Esophagus squamous epithelium (tissue), 5 donors: ENCODE measurements at places on chromosomes 13 and 19.

DNA sequence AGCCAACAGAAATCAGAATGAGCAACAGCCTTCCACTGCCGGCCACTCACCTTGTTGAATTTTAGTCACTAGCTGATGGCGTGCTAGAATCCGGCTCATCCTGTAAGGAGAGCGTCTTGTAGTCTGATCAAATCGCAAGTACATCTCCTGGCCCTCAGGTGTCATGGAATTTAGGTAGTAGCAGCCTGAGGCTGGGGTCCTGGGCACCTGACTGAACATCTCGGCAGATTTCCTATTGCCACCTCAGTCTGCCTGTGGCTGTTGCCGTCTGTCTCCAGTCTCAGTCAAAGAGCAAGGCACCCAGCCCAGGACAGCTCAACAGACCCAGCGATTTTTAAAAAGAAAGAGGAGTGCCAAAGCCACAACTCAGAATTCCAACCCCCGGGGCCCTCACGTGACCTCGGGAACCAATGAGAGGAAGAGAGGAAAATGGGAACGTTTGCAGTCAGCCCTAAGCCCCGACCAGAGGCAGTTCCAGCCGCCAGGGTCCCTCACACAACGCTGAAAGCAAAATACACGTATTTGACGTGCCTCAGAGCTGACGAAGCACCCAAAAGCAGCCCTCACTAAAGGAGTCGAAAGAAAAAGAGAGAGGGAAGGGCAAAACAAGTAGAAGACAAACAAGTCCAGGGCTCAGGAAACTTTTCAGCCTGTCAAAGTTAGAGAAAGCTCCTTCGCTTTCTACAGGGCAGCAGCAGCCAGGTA, at the start of gene STARD13:
Gene STARD13, minus strand, starts transcription at position 336 of the 705 bp plus-strand sequence. Its CDS starts 117 bp downstream, at position 219.
- peak; percentile 20 for DNase-seq

GRCh38 chr13:39144941-39145533, 106.8 kb downstream of the NHLRC3 start:
- DNase-seq: no peak

- no peak for DNase-seq
Measured at GRCh38 chr19:30054210-30054609, 112.2 kb downstream of the URI1 start.

GRCh38 chr19:51263808-51264207, 12.9 kb downstream of the SIGLECL1 start:
- DNase-seq: no peak

DNA sequence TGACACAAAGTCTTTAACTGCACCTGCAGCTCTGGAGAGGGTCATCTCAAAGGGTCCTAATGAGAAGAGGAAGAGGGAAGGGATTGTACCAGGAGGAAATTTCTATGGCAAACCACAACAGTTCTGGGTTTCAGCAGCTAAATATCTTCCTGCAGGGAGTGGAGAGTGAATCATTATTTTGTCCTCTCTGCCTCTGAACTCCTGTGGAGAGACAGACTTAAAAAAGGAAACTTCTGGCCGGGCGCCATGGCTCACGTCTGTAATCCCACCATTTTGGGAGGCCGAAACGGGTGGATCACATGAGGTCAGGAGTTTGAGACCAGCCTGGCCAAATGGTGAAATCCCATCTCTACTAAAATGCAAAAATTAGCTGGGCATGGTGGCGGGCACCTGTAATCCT, 16.9 kb upstream of the C1QTNF9 start:
- no peak for DNase-seq

DNA sequence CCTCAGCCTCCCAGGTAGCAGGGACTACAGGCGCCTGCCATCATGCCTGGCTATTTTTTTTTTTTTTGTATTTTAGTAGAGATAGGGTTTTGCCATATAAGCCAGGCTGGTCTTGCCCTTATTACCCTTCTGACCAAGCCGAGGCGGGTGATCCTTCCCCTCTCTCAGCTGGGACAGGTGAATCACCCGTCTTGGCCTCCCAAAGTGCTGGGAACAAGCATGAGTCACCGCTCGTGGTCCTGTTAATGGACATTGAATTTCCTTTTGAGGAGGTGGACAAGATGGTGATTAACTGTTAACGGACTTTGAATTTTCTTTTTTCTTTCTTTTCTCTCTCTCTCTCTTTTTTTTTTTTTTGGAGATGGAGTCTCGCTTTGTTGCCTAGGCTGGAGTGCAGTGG, 10.6 kb downstream of the CD70 start:
- DNase-seq: no peak

DNA sequence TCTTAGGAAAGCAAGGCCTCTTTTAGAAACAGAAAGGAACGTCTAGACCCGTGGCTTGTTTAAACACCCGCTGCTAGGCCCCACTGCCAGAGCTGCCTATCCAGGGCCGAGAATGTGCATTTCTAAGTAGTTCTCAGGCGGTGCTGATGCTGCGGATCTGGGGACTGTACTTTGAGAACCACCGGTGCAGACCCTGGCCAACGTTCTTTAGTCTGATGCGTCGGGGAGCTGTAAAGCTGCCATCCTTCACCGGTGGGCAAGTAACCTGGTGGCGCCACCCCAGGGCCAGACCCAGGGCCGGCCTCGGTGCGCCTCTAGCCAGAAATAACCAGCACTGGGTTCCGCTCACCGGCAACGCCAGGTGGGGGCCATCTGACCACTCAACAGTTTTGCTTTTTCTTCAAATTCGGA, 47.1 kb downstream of the TGDS start:
- DNase-seq: no peak

- DNase-seq: no peak
Measured at GRCh38 chr13:26760832-26761582, 421 bp upstream of the GPR12 start.

- no peak for DNase-seq
Measured at GRCh38 chr19:32676895-32677359, 1.3 kb downstream of the RGS9BP start.

DNA sequence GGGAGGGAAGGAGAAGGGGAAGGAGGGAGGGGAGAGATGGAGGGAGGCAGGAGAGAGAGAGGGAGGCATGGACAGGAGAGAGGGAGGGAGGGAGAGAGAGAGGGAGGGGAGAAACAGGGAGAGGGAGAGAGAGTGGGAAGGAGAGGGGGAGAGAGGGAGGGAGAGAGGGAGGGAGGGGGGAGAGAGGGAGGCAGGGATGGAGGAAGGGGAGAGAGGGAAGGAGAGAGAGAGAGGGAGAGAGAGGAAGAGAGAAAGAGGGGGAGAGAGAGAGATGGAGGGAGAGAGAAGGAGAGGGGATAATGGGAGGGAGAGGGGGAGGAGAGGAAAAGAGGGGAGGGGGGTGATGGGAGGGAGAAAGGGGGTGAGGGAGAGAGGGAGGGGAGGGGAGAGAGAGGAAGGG, 86.8 kb upstream of the VSTM2B start:
- no peak for DNase-seq

DNA sequence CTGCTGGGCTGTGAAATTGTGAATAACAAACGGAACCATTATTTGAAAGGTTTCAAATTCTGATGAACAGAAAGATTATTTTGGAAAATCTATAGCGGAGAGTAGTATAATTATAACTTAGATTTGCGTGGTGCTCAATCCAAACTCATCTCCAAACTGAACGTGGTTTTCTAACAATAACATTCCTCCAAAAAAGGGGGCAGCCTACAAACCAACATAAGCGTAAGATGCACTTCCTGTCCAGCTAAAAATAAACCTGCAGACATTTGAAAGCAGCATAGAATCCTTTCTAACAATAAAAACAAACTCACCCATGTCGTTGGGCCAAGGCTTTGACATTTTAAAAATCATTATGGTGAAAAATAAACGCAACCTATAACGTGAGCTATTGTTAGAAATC, 178.4 kb downstream of the COL4A1 start:
- no peak for DNase-seq

GRCh38 chr19:46303322-46303690, 6.5 kb downstream of the HIF3A start:
- DNase-seq: no peak

DNA sequence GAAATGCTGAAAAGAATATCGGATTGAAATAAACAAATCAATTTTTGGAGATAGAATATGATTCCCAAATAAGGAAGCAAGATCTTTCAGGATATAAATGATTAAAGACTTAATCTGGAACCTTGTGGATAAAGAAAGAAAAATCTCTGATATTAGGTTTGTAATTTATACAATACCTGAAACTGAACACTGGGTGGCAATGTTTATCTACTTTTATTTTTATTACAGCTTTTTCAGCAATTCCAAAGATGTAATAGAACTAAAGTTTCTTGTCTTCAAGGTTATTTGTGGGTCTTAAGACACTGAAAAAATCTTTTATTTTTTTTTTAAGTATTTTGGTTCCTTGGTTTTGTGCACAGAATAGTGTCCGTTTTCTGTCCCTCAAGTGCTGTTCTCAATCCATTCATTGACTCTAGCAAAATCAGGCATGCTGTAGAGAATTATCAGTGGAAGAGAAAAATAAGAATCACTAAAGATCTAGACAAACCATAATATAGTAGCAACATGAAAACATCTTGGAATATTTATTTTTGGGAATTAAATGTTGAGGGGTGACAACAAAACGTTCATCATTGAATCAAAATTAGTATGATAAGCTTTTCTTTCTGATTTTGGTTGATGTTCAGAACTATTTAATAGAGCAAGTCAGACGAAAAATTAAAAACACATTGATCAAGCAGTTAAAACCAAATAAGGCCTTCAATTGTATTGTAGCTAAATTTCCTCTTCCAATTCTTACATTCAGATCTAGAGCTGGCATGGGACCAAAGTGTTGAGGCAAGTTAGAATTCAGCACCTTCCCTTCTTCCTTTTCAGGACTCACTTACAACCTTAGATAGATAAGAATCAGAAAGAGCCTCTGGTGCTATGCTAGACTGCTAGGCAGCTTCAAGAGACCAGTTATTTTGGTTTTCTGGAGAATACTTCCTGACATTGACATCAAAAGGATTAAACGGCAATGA, 704.4 kb upstream of the PCDH20 start:
- no peak for DNase-seq

GRCh38 chr13:114012921-114013320, 39.0 kb upstream of the C13orf46 start:
- DNase-seq: no peak

DNA sequence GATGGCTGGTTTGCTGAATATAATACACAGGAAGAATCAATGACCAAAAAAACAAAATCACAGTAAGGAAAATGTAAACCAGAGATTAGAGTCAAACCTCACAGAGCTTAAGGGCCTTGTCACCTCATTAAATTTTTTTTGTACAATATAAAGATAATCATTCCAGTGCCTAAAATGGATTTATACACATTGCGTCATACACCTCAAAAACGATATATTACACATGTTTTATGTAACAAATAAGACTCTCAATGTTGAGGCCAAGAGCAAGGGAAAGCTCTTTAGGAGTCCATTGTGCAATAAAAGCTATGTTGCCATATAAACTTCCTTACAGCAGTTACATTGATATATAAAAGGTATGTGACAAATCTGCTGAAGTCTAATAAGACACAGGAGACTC, 856.7 kb upstream of the SLITRK1 start:
- no peak for DNase-seq

DNA sequence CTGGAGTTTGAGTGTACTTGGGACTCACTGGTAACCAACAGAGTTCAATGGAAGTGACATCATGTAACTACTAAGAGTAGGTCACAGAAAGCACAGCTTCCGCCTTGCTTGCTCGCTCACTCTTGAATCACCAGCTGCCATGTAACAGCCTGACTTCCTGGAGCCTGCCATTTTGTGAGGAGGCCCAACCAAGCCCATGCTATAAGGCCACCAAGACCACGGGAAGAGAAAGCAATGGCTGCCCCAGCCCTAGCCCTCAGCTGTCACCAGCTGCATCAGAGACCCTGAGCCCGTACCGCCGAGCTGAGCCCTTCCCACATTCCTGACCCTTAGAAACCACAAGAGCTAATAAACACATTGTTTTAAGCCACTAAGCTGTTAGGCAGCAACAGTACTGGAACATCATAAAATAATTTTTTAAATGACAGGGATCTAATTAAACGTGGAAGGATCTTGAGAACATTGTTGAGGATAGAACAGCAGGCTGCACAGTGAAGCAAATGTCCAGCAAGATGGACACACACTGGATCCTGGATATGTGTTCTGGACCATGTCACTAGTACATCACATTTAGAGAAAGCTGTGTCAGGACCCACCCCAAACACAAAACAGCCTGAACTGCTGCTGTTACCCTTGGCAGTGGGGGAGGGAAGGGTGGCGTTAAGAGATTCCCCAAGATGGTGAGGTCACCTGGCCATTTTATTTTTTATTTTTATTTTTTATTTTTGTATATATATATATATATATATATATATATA, 21.7 kb upstream of the LDLR start:
- no peak for DNase-seq

DNA sequence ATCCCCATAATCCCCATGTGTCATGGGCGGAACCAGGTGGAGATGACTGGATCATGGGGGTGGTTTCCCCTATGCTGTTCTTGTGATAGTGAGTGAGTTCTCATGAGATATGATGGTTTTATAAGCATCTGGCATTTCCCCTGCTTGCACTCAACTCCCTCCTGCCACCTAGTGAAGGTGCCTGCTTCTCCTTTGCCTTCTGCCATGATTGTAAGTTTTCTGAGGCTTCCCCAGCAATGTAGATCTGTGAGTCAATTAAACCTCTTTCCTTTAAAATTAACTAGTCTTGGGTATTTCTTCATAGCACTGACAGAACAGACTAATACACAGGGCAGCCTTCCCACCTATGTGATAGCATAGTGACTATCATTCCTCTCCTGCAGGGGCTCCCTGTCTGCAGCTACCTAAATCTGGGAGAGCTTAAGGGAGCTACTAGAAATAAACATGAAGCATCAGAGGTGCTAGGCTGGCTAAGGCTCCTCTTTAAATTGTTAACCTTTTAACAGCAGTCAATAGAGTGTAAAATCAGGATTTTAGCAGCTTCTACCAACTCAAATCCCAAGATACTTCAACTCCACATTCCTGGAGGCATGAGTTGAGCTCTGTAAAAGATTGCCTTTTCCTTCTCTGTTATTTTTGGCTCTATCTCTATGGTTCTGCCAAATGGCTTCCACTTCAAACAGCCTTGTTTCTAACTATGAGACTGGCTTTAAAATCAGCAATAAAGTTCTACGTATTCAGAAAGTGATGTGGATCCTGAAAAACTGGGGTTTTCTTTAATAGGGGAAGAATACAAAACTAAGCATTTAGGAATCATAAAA, 112.3 kb downstream of the VWA8 start:
- DNase-seq: no peak
